ENCODE measurements at places on chromosomes 16 and 17.

GRCh38 chr17:38881600-38882191 lies 11.8 kb downstream of the LASP1 start:
- peak; percentile 23 for DNase-seq

GRCh38 chr17:17552351-17553216 lies 38.9 kb downstream of the PEMT start:
- no peak for DNase-seq

GRCh38 chr16:978403-978802 lies 3.2 kb upstream of the SOX8 start:
- no peak for DNase-seq

DNA sequence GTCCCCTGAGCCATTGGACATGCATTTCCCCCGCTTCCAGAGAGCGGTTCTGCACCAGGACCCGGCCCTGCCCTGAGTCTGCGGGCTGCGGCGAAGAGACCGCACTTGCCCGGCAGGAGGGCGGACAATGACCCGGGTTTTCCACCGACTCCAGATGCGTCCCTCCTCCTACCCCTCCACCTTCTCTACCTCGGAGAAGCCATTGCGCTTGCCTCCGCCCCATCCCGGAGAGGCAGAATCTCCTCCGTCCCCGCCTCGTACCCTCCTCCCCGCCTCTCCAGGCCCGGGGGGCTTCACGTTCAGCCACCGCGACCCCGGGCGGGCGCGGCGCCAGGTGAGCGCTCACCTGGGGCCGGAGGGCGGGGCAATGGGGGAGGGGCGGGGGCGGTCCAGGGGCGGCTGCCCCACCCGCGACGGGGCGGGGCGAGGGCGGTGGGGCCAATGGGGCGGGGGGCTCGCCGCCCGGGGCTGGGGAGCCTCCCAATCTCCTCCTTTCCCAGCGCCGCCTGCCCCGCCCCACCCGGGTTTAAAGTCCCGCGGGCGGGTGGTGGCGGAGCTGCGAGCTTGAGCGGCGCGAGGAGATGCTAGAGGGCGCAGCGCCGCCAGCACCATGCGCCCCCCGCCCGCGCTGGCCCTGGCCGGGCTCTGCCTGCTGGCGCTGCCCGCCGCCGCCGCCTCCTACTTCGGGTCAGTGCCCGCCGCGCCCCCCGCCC lies at the start of gene WNT9B:
WNT9B (plus strand) TSS at position 555 of the 713 bp plus-strand sequence; CDS start at position 611, 56 bp downstream.
- no peak for DNase-seq

GRCh38 chr16:51854401-51854951 lies 692.5 kb downstream of the TOX3 start:
- no peak for DNase-seq

DNA sequence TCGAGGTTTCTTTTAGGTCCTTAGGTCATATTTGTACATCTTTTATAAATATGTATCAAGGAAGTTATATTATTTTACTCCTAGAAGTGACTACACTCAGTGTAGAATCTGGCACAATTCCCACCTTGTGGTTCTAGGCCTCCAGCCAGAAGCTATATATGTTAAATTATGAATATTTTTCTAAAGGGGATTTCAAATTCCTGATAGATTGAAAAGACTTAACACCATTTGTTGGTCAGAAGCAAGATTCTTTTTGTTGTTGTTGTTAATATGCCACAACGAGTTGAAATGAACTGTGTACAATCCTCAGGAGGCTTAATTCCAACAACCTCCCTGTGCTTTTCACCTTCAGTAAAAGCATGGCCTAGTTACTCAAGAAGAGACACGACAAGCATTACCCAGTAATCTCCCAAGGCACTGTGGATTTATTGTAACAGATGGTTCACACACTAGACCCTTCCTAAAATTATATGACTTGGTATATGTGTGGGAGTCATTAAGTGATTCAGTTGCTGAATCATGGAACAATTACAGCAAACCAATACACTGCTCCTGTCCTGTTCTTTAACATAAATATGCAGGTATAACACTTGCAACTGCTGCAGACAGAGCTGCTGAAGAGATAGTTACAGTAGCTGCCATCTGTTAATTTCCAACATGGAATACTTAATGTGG lies 964.4 kb upstream of the GOT2 start:
- DNase-seq: no peak

DNA sequence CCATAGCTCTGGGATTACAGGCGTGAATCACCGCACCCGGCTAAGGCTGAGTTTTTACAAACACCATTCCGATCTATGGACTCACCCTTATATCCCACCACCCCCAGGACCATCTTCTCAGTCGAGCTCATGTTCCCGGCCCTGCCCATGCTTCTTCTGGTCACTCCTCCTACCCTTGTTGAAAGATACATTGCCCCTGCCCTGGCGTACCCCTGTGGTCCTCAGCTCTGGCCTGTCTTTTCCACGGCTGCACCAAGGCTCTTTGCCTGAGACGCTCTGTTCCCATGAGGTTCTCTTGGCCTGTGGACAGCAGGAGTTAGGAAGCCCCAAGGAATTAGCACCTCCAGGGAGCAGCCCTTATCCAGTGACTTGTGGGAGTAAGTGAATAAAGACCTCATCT lies 379.4 kb upstream of the TNRC6C start:
- no peak for DNase-seq

GRCh38 chr17:73914536-73915274 lies 270.5 kb upstream of the SDK2 start:
- DNase-seq: no peak

DNA sequence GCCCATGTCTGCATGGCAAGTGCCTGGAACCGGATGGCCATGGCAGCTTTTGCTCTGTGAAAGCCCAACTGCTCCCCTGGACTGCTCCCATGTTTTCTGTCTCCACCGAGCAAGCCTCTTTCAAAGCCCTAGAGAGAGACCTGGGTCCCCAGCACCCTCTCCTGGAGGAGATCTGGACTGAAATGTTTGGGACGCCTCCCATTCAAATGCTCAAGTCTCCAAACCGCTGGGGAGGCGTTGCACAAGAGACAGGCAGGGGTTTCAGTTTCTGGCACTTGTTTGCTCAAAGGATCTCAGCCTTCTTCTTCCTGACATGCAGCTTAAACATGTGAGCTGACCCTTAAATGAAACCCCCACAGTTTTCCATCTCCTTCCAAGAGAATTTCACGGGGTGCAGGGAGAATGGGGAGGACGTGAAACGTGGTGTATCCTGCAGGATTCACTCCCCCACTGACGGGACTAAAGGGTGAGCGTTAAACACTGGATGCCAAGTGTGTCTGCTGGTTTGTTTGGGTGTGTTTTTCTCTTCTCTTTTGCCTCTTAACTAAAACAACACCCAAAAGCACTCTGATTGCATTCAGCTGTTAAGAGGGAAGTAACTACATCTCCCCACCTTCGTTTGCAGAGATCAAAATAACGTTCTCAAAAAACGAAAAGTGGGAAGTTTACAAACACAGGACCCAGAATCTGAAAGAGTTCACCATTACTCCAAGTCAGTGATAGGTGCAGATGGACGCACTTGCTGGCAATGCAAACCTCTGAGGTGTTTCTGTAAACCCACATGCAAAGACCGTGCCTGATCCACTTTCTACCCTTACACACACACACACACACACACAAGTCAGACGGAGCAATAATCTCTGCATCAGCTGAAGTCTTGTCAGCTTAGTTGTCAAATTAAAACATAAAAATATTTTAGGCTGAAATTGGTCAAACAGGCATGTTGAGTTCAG lies 256.9 kb downstream of the C16orf95 start:
- peak; percentile 67 for DNase-seq

DNA sequence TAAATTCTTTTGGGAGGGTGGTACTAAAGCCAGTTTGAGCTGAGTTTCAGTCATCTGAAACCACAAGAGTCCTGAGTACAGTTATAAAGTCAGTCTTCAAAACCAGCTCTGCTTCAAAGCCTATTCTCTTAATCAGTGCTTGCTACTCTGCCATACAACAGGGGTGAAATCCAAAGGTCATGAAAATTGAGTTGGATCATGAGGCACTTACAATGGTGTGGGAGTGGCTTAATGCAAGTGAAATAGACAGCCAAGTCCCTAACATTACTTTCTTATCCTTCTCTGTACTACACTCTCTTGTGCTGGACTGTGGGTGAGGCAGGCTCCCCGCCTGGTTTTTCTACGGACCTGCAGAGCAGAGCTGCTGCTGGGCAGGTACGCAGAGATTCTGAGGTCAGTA lies 12.4 kb downstream of the CBLN1 start:
- no peak for DNase-seq

- no peak for DNase-seq
These were observed 540 bp downstream of the PPP4C start for GRCh38 chr16:30076276-30076791.

GRCh38 chr16:10631886-10632285 lies 51.5 kb upstream of the EMP2 start:
- DNase-seq: no peak

DNA sequence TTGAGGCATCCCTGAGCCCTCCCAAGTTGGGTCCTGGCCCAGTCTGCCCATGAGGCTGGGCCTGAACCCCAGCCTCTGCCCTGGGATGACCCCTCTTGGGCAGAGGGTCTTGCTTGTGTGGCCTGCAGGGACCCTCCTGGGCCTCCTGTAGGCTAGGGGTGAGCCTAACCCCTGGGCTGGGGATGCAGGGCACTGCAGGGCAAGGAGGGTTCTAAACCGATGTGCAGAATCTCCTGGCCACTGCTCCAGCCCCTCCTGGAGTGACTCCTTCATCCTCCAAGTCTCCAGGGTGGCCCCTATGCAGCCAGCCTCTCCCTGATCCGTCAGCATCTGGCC lies 37.5 kb downstream of the LGALS9 start:
- DNase-seq: no peak

GRCh38 chr16:13378151-13378550 lies 476.8 kb downstream of the SHISA9 start:
- DNase-seq: no peak

DNA sequence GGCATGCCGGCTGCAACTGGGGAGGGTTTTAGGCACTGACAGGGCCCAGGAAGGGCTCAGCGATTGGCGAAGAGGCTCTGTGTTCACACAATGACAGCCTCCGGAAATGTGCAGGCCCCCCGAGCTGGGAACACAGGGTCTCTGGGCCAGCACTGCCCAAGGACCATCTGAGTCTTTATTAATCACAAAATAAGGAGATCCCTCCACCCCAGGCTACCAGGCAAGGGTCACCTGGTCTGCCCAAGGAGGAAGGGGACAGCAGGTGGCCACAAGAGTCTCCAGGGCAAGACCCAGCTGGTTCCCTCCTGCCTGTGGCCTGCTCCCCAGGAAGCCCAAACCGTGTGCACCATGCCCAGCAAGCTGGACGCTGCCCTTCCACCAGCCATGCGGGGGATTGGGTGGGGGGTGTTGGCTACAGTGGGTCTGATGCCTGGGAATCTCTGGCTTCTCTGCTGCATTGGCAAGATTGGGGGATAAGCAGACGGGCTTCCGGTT lies 52.1 kb upstream of the TNRC6C start:
- DNase-seq: no peak

GRCh38 chr17:4958102-4958501 lies 7.2 kb downstream of the ENO3 start:
- DNase-seq: no peak

GRCh38 chr17:15257258-15257788 lies 7.8 kb downstream of the PMP22 start:
- DNase-seq: peak; percentile 64

DNA sequence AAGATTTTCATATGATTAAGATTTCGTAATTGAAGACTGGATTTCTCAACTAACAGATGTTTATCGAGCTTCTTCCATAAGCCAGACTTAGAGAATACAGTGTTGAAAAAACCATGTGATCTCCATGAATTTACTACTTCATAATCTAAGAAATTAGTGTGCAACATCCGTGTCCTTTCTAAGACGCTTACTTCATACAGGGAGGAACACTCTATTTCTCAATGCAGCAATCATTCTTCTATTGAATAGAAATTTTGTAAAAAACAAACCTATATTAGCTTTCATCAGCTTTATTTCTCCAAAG lies 946.3 kb downstream of the KCNJ2 start:
- no peak for DNase-seq

- DNase-seq: no peak
These were observed 100.5 kb upstream of the HS3ST3A1 start for GRCh38 chr17:13702266-13702665.

DNA sequence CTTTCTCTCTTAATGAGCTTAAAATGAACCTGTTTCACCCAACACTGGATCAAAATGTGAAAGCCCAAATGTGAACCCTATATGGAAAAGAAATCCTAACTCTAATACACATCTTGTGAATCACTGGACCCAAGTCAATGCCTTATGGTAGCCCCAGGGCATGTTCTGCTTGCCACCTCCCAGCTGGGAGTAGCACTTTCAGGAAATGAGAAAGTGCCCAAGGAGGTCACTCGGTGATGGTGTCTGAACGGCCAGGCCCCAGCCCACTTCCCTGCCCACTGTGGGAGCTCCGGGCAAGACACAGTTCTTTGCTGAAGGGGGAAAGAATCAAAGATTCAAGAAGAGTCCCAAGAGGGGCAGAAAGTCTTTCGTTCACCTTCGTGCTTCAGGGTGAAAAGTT lies 46.1 kb downstream of the GTF3C1 start:
- DNase-seq: no peak
